ENCODE measurements at places on chromosomes 3 and 15.

- no peak for DNase-seq
Observed at GRCh38 chr3:106714400-106714799, 662.8 kb upstream of the CCDC54 start.

GRCh38 chr15:58793862-58794261, 22.8 kb downstream of the MINDY2 start:
- no peak for DNase-seq

GRCh38 chr3:184583578-184584451, 22.2 kb downstream of the EPHB3 start:
- peak; percentile 30 for DNase-seq

- no peak for DNase-seq
Observed at GRCh38 chr3:36784138-36784635, 19.8 kb upstream of the DCLK3 start.

DNA sequence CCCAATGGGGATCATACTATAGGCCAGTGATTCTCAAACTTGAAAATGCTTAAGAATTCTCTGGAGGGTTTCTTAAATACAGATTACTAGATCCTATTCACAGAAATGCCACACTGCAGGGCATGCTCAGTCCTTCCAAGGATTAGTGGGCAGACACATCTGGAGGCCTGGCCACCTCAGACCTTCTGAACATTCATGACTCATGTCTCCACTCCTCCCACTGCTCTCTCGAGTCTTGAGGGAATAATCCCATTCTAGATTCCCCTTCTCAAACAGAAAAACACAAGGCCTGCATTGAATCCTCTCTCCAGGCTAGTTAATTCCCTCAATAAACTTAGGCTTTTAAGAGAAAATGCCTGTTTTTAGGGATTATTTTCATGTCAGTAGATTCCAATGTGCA, 22.1 kb downstream of the ZNF621 start:
- no peak for DNase-seq

- DNase-seq = no peak
Observed at GRCh38 chr3:42660898-42661297, 7.4 kb downstream of the ZBTB47 start.

DNA sequence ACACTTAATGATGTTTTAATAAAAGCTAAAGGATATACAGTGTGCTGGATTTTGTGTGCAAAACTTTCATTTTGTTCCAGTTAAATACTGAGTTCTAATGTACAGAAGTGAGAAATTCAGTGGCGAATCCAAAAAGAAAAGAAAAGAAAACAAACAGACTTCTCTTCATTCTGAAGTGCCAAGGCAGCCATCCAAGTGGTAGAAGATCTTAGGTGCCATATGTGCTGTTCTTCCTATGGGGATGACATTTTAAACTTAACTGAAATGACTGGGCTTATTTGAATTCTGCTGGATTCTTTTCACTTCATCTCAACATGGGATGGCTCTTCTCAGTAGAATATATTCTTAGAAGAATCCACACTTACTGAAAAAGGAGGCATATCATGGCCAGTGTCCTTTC, 416.5 kb downstream of the ROBO2 start:
- DNase-seq = no peak

Measured in CD8-positive, alpha-beta T cell (primary cell).